ENCODE measurements at places on chromosomes 4 and X.

- DNase-seq, result no peak
Measured at GRCh38 chr4:44651425-44651824, at the start of gene YIPF7. TSS of gene YIPF7 (minus strand) at chr4:44651625. CDS start at chr4:44650100, 1,525 bp downstream.

GRCh38 chrX:134338527-134338926 is 101.5 kb downstream of the CCDC160 start:
- no peak for DNase-seq

GRCh38 chr4:90883519-90883918 is 756.3 kb downstream of the CCSER1 start:
- no peak for DNase-seq

DNA sequence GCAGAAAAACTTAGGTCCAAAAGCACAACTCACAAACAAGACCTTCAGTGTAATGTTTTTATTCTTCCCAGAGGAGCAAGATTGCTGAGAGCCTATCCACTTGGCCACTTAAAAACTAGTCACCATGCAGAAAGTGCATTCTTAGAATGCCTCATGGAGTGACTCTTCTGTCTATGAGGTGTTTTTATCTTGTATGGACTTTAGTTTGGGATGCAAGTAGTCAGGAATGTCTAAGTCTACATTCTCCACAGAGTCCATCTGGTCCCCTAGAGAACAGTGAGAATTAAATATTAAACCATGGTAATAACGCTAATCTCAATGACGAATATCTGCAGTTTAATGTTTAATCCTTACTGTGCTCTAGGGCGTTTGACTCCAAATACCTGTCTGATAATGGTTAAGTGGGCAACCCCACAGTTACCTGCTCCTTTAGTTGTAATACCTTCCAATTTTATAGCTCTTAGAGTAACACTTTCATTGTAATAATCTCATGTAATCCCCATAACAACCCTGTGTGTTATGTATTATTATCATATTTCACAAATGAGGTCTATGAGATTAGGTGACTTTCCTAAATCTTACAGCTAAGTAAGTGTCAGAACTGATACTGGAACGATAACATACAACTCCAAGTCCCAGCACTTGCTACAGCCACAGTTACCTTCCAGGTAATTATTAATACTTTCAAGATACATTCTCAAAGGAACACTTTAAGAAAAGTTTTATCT is 235.6 kb upstream of the JADE1 start:
- DNase-seq, result no peak

GRCh38 chrX:1610166-1610565 is 4.7 kb upstream of the ASMT start:
- DNase-seq, result peak; percentile 9

DNA sequence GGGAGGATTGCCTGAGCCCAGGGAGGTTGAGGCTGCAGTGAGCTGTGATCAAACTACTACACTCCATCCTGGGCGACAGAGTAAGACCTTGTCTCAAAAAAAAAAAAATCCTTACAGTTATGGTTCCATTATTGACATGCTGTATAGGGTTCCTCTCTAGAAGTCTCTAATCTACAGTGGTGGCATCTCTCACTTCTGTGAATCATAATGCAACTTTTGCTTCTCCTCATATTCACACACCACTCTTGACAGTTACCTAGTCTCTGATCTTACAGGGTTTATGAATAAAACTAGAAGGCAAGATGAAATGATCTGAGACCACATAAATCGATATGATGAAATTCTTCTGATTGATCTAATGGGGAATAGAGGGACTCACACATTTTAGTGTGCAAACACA is 40.6 kb downstream of the DOCK11 start:
- DNase-seq, result no peak

DNA sequence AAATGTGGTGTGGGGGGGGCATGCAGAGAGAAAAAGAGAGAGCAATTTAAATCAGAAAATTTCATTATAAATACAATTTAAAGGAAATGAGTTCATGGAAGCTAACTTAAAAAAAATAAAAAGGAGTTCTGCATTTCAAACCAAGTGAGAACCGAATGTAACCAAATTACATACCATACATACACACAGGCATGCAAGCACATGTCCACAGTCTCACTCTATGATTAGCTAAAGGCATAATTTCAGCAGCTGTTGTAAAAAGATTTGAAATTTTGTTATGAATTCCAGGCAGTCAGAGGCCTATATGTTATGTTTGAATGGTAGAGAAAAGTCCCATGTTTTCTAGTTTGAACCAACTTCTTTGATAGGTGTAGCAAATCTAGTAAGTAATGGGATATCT is 611.6 kb upstream of the ADGRL3 start:
- no peak for DNase-seq

- DNase-seq, result no peak
Measured at GRCh38 chrX:96480081-96480480, 204.6 kb upstream of the DIAPH2 start.

DNA sequence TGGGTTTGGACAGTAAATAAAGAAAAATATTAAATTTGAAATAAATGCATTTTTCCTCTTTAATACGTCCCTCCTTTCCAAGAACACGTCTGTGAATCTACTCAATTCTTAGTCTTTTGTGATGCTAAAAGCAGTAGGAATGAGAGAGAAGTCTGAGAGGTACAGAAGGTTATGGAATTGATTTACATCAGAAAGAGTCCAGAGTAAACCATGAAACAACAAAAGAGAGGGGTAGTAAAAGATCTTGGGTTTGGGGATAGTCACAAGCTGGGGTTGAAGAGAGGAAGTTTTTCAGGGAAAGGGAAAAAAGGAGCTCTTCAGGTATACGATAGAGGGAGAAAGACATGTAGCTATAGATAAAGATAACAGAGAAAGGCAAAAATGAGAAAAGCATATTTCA is 215.4 kb downstream of the RAB28 start:
- no peak for DNase-seq

DNA sequence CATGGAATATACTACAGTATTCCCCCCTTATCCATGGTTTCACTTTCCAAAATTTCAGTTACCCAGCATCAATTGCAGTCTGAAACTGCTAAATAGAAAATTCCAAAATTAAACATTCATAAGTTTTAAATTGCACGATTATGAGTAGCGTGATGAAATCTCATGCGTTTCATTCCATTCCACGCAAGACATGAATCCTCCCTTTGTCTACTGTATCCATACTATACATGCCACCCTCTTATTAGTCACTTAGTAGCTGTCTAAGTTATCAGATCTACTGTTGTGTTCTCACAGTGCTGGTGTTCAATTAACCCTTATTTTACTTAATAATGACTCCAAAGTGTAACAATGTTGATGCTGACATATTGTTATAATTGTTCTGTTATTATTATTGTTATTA is 261.2 kb upstream of the NDST4 start:
- no peak for DNase-seq

DNA sequence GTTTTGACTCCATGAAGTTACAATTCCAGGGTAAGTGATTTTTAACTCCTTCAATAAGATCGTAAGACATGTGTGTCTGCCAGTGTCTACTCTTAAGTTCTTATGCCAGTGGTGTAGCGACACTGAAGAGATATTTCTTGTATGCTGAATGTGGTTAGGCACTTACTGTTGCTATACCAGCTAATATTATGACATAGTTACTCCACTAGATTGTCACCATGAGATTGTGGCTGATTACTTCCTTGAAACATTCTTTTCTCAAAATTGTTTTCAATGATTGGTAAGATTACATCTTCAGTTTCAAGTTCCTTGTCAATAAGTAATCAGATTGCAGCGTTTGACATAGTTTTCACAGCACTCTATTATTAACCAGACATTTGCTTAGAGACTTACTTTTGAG is 60.6 kb upstream of the PAGE5 start:
- DNase-seq, result no peak

DNA sequence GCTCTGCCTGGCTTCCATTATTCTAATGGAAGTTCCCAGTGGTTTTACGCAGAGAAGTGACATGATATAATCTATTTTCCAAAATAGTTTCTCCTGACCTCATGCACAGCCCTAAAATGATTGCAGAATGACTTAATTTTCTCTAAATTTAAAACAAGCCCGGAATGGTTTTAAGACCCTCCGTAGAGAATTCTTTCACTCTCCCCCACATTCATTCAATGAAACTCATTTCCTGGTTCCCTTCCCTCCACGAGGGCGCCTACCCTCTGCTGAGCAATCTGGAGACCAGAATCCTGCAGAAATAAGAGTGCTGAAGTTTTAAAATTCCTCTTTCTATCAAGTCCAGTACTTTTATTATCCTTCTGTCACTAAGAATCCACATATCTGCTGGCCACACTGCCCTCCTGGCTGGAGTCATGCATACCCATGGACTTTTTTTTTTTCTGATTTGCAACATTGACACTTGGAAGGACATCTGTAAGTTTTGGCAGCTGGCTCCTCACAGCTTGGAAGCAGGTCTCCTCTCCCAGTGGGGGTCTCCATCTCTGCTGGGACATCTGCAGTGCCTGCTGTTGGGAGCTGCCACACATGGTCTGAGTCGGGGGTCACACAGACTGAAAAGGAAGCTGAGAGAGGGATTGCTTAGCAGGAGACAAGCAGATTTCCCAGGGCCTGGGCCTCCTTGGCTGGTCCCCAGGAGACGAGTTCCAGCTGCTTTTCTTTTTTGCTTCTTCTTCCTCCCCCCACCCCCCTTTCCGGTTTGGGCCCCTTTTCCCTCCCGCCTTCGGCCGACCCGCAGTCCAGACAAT is 86.1 kb downstream of the SOWAHB start:
- DNase-seq, result no peak

DNA sequence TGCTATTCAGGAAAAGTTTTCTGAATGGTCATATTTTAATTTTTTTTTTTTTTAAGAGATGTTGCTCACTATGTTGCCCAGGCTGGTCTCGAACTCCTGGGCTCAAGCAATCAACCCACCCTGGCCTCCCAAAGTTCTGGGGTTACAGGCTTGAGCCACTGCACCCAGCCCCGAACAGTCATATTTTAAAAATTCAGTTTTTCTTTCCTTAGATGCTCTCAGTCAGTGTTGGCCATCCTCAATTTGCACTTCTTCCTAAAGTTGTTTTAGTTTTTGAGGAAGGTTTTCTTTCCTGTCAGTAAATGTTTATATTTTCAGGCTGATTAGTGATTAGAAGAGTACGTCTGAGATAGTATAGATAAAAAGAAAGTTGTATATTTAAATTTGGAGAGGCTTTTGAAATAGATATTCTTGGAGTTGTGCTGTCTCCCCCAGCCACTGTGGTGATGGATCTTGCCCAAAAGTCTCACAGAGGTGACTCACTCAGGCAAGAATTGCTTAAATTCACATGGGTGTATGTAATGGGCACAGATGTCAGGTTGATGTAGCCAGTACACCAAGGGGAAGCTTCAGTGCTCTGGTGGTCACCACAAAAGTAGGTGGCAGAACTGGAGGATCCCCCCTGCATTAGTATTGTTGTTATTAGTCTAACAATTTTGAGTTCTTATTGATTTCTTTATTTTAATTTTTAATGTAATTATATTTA is 72.2 kb upstream of the ELOVL6 start:
- no peak for DNase-seq

DNA sequence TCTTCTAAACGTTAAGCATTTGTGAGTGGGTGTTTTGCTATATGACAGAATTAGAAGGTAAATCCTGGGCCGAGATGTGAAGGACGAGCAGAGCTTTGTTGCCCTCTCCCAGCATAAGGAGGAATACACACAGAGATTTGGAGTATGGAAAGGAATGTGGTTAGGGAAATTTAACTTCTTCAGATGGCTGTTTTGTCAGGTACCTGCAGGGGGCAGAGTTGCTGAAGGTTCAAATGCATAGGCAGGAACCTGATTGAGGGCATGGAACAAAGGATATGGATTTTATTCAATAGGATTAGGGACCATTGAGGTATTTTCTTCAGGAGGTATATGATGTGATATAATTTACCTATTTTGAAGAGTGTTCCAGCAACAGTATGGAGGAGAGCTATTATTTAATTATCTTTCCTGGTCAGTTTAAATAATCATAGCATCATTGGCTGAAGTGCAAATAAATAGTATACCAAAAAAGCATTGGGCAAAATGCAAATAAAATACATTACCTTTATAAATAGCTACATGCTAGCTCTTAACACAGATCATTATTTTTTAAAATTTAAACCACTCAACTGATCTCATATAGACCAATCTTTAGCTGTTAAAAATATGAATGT is 143.6 kb downstream of the SLIT2 start:
- no peak for DNase-seq

DNA sequence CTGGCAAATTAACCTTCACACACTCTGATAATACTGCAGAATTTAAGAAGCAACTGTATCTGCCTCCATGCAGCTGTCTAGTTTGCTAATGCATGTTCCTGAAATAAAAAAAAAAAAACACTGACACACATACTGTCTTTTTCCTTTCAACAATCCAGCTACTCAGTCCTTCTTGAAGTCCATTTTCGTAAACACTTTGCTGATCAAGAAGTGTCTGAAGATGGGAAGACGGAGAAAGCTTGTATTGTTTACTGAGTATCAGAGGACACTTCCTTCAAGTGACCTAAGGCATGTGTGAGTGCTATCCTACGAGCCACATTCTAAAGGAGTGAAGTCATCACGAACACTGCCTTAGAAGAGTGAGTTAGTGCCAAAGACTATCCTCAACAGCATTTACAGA is 82.6 kb downstream of the LUZP4 start:
- DNase-seq, result no peak

DNA sequence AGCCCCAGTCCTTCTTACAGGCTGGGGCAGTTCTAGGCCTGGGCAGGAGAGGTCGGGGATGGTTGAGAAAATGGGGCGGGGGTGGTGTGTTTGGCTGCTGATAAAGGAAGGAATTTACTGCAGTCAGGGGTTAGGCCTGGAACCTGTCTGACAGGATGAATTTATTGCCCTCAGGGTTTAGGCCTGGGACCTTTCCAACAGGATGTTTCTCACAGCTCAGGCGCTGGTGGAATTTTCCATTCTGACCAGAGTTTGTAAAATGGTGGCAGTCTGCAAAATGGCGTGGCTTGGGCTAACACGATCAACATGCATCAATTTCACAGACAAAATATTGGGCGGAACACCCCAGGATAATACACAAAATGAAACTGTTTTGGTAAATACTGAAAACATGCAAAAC is 83.5 kb upstream of the SPIN4 start:
- no peak for DNase-seq

DNA sequence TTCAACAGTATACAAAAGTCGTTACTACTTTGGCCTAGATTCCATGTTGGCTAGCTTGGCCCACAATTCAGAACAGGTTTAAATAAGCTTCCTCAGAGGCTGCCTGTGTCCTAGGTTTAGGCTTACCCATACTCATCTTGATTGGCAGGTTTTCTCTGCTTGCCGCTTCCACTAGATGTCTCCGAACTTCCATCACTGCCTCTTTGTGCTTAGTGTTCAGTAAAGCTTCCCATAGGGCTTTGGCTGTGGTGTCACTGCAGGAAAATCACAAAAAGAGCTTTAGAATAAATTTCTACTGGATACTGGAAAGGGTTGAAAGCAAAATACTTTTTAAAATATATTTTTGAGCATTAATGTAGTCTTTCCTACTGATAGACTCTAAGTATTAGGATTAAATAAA is 52.4 kb downstream of the SCFD2 start:
- no peak for DNase-seq

GRCh38 chr4:87097075-87097474 is 123.3 kb downstream of the KLHL8 start:
- DNase-seq, result no peak

DNA sequence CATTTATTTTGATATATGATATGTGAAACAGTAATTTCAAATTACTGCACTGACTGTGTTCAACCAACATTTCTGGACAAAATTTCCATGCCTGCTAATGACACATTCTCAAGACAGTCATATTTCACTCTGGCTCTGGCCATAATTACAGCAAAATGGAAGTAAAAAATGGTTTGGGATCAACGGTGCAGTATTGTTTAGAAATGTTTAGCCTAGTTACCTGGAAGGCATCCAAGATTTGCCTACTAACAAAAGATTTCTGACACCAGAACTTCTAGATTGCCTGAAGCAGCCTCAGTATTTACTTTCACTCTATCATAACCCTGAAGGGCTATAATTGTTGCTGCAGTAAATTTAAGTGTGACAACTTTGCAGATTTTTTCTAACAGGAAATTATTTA is 416.3 kb downstream of the PCDH10 start:
- no peak for DNase-seq

Data from Right ventricle myocardium inferior (tissue), 1 donor.